ENCODE measurements at places on chromosomes 5 and 9.

GRCh38 chr5:35067985-35068384 is 20.2 kb upstream of the AGXT2 start:
- DNase-seq, result no peak

GRCh38 chr5:111735583-111736270 is 21.3 kb downstream of the NREP start:
- DNase-seq, result peak; percentile 31

GRCh38 chr5:115262321-115263077 is at the start of gene PGGT1B:
Gene PGGT1B, minus strand, starts transcription at chr5:115262877. Its CDS starts 26 bp downstream, at chr5:115262851.
- DNase-seq, result peak; percentile 63

GRCh38 chr5:135333732-135334515 is 65.1 kb downstream of the MACROH2A1 start:
- no peak for DNase-seq

DNA sequence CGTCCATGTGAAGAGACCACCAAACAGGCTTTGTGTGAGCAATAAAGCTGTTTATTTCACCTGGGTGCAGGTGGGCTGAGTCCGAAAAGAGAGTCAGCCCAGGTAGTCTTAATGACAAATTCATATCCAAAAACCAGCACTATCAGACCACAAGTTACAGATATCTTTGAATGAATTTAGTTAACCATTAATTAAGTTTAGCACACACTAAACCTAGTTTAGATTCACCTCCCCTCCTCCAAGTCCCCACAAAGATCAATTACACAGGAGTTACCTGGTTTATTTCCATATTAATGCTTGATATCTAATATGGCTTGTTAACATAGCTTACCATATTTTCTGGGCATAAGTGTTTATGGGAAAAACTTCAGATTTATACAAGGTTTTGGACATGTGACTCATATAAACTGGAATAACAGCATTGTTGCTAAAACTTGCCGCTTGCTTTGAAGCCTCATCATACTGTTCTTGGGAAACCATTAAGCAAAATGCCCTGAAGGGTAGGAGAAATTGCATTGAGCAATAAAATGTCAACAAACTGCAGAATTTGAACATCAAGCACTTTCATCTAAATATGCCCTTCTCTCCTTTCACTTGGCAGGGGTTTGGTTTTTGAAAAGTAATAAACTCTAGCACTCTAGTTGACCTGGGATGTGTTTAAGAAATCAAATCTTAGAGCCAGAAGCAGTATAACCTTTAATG is 166.9 kb downstream of the SNCAIP start:
- no peak for DNase-seq

- DNase-seq, result no peak
Observed at GRCh38 chr5:166430491-166431319, 1860.7 kb upstream of the WWC1 start.

DNA sequence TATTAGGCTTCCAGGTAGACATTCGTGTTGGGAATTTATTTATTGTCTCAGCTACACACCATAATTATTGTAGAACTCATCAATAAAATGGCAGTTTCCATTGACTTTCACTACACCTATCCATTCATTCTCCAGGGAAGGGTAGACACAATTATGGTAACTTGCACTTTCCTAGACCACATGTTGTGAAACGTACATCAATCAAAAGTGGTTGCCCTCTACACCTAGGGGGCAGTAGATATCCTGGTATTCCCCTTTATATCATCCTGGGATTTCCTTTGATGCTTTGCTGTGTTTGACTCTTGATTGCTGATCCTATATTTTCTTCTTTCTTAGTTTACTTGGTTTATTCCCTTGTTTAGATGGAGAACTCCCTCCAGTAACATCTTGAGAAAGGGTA is 47.9 kb downstream of the ADGRV1 start:
- no peak for DNase-seq

DNA sequence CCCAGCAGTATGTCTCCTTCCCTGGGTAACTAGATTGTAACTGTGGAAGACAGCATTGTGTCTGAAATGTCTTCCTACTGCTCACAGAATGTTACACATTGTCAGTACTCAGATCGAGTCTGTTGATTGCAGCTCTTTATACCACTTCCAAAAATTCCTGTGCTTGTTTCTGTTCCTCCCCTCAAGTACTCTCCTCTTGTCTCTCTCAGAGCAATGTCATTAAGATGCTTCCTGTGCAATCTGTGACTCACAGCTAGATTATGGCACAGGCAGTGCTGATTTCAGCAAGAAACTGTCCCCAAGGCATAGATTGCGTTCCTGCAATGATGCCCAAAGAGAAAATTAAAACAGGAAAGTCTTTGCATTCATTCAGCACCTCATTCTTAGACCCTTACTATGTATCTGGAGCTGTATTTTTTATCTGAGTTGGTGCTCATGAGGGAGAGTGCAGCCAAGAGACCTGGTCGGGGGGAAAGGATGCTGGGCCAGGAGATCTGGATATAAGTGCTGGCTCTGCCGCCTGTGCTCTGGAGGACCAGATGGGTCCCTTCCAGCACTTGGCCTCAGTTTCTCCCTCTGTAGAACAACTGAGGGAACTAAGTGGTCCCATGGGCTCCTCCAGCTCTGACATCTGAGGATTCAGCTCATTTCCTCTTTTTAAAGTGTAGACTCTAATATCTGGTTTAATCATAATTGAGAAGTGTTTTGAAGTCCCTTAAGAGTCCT is 40.8 kb upstream of the GNPDA1 start:
- no peak for DNase-seq

DNA sequence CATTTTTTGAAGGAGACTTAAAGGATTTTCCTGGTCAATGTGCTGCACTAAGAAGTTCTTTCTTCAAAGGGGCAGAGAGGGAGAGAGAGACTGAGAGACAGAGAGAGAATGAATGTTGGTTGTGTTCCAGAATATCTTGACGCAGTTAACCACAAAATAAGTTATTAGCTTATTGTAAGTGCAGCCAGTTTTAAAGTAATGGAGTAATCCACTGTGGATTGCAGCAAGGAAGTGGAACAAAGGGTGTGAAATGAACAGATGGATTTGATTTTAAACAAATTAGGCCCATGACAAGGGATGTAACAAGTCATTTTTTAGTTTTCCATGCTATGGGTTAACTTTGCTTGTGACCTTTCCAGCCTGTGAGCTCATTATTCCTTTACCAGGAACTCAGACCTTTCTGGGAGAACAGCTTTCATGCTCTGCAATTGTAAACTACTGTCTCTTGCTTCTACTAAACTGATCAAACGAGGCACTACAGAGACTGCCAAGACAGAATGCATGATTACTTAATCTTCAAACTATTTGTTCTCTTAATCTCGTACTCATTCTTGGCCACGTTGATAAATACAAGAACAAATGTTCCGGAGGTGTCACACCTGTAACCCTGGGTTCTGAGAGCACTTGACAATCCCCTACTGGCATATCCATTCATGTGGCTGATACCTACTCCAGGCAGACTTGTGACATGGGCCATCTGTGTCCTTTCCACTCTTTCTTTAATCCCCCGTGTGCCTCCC is 131.1 kb downstream of the TLE1 start:
- DNase-seq, result no peak

DNA sequence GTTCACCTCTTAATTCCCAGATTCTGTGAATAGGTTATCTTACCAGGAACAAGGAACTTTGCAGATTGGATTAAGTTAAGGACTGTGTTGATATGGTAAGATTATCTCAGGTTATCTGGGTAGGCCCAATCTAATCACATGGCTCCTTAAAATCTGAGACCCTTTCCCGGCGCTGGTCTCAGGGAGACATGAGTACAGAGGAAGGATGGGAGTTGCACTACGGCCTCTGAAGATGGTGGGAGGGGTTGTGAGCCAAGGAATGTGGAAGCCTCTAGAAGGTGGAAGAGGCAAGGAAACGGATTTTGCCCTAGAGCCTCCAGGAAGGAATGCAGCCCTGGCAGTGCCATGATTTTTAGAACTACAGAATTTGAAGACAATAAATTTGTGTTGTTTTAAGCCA is 95.1 kb downstream of the AK8 start:
- DNase-seq, result no peak

DNA sequence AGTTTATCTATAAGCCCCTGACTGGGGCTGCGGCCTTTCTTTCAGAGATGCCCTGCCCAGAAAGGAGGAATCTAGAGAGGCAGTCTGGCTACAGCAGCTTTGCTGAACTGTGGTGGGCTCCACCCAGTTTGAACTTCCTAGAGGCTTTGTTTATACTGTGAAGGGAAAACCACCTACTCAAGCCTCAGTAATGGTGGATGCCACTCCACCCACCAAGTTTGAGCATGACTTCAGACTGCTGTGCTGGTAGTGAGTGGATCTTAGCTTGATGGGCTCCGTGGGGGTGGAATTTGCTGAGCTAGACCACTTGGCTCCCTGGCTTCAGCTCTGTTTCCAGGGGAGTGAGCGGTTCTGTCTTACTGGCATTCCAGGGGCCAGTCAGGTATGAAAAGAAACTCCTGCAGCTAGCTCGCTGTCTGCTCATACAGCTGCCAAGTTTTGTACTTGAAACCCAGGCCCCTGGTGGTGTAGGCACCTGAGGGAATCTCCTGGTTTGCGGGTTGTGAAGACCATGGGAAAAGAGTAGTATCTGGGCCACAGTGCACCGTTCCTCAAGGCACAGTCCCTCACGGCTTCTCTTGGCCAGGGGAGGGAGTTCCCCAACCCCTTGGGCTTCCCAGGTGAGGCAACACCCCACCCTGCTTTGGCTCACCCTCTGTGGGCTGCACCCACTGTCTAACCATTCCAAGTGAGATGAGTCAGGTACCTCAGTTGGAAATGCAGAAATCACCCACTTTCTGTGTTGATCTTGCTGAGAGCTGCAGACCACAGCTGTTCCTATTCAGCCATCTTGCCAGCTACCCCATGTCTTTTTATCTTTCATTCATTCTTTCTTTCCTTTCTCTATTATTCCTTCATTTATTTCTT is 211.8 kb upstream of the C9orf72 start:
- DNase-seq, result no peak

Measured in stimulated activated CD4-positive, alpha-beta T cell treated with anti-CD3 and anti-CD28 coated beads, Interleukin-4, amount 100 ng/mL, for 4 hours (primary cell).